ENCODE measurements at places on chromosomes 13 and 19. TPM values are rescaled to one million over a fixed set of nuclear protein-coding genes. Genes with fewer than 3 reads are reported as not detected.

GRCh38 chr19:33773704-33774624 is 22.7 kb upstream of the KCTD15 start:
- DNase-seq: no peak

DNA sequence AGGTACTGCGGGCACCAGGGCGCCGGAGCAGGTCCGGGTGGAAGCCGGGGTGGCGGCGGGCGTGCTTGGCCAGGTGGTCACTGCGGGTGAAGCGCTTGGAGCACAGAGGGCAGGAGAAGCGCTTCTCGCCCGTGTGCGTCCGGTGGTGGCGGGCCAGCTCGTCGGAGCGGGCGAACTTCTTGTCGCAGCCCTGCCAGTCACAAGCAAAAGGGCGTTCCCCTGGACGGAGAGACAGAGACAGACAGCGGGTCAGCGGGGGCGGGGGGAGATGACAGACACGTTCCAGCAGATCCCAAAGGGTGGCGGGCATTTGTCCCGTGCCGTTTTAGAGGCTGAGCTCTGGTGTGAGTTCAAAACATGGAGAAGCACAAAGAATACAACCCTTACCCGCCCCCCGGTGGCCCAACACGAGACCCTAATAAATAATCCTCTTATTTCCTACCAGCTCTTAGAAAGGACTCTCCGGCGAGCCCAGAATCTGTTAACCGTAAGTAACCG is 6.3 kb upstream of the REXO1 start:
- DNase-seq: no peak

The NFILZ gene
- not detected for polyA plus RNA-seq

The USHBP1 gene
- 6.6 TPM for polyA plus RNA-seq

- DNase-seq: no peak
These were observed 19.1 kb downstream of the SYDE1 start for GRCh38 chr19:15126131-15126910.

GRCh38 chr13:67064920-67065319 is 165.2 kb downstream of the PCDH9 start:
- DNase-seq: no peak

GRCh38 chr19:16527334-16527935 is 14.8 kb downstream of the CHERP start:
- no peak for DNase-seq

DNA sequence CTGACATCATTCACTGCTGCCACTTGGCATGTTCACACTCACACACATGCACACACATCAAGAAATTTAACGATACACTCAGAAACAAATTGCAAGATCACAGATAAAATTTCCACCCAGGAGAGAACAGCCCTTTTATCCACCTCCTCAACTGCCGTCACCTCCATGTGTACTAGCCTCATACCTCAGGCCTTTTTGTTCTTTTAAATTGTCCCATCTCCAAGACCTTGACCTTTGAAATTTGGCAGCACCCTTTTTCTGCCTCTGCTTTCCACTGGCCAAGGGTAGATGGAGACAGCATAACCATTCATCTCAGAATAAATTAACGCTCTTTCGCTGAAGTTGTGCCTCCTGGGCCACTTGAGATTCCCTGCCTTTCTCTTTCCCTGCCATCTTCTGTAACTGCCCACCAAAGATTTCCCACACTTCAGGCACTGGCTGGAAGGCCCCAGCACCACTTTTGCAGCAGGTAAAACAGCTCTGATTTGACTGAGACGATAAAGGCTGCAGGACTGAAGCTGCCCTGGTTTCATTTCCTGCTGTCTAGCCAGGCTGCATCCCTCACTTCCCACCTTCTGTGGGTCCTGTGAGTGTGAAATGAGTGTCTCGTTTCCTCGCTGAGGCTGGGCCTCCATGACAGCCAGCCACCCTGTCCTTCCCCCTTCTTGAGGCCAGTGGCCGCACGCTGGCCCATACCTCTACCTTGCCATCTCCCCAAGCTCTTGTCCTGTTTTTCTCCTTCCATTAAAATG is 39.3 kb downstream of the MBNL2 start:
- no peak for DNase-seq

DNA sequence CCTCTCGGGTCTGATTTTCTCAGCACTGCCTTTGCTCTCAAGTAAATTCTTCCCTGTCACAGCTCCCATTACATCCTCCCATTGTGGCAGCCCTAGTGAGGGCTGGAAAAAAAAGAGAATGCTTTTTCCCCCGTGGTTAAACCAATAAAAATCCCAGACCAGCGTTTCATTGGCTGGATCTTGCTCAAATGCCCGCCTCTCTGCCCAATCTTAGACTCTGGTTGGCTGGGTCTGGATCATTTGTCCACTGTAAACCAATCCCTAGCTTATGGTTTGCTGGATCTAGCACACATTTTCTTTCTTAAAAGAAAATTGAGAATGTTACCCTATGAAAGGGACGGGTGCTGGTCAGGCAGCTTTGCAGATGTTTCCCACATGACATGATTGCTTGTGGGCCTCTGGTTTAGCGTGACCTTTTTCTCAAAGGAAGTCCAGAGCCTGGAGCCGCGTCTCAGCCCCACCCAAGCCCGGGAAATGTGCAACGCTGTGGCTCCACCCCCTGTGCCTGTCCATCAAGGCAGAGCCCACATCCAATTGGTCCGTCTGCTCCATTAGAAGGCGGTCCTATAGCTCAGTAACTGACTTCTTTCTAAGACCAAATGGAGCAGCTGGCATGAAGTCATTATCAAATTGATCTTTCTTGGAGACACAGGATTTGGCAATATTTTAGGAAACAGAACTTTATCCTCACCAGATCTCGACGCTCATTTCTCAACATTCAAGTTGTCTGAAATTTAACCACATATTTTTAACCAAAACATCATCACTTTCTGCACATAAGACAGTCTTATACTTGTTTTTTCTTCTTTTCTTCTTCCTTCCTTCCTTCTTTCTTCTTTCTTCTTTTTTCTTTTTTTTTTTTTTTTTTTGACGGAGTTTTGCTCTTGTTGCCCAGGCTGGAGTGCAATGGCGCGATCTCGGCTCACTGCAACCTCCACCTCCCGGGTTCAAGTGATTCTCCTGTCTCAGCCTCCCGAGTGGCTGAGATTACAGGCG is 2.6 kb upstream of the MCEMP1 start:
- DNase-seq: no peak

The IZUMO2 gene
- polyA plus RNA-seq: not detected

The NLRP9 gene
- not detected for polyA plus RNA-seq
